ENCODE measurements at places on chromosomes 5 and 9. TPM values are rescaled to one million over a fixed set of nuclear protein-coding genes. Genes with fewer than 3 reads are reported as not detected.

DNA sequence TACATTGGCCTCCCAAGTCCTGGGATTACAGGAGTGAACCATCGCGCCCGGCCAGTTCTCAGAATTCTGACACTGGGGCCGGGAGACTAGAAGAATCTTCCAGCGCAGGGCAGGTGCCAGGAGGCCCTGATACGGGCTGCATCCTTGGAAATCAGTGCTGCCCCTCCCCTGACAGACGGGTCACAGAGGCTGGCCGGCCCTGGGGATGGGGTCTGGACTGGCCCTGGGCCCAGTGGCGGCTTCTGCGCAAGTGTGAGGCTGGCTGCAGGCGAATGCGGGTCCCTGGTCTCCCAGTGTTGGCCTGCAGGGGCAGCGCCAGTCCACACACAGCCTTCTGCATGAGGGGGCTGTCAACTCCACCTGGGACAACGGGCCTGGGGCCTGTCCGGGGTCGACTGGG lies 831 bp upstream of the TBC1D9B start:
- no peak for DNase-seq

DNA sequence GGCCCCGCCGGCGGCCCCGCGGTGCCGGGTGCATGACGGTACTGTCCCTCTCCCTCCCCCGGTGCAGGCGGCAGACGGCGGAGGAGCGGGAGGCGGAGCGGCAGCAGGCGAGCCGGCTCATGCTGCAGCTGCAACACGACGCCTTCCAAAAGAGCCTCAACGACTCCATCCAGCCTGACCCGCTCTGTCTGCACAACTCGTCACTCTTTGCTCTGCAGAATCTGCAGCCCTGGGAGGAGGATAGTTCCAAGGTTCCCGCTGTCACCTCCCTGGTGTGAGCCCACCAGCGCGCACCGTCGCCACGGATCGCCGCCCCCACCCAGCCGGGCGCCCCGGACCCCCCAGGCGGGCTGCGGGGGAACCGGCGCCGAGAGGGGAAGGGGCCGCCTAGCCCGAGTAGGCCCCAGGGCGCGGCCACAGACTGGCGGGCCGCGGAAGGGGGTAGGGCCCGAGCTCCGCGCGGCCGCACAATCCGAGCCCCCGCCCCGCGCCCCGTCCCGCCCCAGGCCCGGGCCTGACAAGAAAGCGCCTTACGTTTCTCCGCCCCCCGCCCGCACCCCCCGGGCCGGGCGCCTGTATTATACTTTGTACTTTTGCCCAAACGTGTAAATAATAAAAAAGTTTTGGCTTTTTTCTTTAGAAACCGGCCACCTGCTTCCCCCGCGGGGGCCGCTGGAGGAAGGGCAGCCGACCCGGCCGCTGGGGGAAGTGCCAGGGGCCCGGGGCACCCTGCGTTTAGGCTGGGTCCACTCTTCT lies 2.5 kb downstream of the TLX3 start:
- DNase-seq = no peak

Gene SH3TC2
- 2.7 TPM for total RNA-seq

DNA sequence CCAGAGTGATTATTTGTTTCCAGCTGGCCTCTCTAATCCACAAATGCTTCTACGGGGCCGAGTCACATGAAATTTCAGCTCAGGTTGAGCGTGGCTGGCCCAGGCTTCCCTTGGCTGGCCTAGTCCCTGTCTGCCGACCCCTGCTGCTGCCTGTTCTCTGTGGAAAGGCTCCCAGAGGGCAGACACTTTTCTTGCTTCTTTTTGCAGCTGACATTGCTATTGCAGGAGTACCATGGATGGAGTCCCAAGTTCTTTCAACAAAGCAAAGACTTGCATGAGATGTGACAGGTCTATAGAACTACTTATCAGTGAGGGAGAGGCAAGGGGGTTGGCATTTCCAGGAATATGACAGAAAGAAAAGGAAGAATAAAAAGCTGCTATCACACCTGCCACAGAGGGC lies 287.4 kb upstream of the ARRDC3 start:
- no peak for DNase-seq

Gene LCN15
- not detected for total RNA-seq

DNA sequence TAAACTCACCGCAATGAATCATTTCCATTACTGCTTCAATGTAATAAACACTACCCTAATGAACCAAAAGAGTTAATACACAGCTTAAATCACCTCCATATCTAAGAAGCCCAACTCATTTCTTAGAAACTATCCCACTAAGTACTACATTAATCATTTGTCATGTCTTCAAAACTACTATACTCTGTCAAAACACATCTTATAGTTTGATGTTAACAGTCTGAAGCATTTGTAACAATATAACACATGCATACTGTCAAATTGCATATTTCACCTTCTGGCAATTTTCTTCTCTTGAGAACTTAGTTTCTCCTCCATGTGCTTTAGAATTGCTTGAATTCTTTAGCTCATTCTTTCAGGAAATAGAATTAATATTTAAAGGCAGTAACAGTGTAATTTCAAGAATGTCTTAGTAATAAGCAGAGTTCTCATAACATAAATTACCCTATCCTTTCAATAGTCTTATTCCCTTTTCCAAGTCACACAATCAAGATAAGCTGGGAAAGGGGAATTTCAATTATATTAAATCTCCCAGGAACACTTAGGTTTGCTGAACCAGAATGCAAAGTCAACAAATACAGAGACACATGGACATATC lies 199.7 kb downstream of the ATPSCKMT start:
- no peak for DNase-seq

DNA sequence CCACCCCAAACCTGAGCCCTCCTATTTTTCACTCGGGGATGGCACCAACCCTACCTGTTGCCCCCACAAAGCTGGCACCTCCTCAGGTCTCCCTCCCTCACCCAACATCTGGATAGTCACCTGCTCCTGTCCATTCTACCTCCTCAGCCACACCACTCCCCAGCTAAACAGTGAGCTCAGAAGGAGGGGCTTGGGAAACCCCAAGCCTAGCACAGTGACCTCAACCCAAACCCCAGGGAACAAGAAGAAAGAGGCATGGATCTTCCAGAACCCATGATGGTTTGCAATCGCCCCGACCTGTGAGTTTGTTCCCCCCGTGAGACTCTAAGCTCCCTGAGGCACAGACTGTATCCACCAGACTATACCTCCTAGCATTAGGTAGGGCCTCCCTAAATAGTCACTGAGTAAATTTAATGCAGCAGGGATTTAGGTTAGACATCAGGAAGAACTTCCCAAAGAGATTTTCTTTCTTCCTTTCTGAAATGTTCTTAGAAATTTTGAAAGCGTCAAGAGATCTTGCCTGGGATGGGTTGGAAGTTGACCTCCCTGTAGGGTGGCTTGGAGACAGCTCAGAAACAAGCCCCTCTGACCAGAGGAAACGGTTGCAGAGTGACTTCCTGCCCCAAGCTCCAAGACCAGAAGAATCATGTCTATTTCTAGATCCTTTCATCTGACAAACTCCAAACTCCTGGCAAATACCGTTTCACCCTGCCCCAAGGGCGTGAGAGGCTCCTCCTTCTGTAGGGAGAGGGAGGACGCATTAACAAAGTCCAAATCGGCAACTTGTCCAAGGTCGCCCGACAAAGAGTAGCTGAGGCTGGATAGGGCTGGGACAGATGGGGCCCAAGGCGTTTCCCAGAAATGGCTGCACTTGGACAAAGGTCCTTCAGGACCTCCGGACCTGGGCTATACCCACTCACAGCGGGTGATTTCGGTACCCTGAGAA lies 4.1 kb downstream of the FIBCD1 start:
- DNase-seq = no peak

DNA sequence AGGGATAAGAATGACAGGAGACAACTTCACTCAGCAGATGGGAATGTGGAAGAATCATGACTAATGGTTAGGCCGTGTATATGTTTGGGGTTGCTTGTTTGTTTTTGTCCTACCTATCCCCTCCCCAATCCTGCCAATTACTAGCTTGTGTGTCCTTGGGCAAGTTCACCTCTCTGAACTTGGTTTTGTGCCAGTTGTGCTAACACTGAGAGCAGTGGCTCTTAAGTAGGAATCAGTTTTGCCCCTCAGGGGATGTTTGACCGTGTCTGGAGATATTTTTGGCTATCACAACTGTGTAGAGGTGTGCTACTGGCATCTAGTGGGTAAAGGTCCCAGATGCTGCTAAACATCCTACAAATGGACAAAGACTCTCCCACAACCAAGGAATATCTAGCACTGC lies 287.0 kb downstream of the DMRT2 start:
- DNase-seq = no peak
